Stimulated activated CD8-positive, alpha-beta memory T cell treated with anti-CD3 and anti-CD28 coated beads, Interleukin-4, amount 100 ng/mL, for 48 hours (primary cell): ENCODE measurements at places on chromosomes 11 and 22.

- DNase-seq = no peak
These were observed 16.2 kb upstream of the TRMU start for GRCh38 chr22:46319319-46319718.

DNA sequence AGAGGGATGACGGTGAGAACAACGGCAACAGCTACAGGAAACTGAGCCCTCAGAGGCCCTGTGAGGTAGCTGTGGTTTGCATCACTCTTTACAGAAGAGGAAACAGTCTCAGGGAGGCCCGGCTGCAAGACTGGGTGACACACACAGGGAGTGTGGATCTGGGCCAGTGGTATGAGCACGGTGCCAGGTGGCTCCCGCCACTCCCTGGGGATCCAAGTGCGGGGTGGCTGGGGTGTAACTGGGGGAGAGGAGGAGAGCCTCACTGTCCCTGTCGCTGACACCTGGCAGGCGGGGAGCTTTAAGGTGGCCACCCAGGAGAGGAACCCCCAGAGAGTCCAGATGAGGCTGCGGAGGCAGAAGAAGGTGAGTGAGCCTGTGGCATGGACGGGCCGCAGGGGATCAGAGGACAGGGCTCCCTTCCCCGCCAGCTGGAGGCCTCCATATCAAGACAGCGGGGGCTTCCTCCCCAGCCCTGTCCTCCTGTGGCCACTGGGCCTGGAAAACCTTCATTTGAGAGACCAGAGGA lies 5.6 kb downstream of the RGL4 start:
- peak; percentile 80 for DNase-seq

DNA sequence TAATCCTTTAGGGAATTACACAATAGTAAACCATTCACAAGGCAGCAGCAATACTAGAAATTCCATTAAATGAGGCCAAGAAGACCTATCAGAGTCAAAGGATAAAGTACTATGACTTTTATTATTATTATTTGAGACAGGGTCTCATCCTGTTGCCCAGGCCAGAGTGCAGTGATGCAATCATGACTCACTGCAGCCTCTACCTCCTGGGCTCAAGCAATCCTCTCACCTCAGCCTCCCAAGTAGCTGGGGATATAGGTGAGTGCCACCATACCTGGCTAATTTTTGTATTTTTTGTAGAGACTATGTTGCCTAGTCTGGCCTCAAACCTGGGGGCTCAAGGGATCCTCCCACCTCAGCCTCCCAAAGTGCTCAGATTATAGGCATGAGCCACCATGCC lies 51.8 kb downstream of the TTC28 start:
- DNase-seq = no peak

DNA sequence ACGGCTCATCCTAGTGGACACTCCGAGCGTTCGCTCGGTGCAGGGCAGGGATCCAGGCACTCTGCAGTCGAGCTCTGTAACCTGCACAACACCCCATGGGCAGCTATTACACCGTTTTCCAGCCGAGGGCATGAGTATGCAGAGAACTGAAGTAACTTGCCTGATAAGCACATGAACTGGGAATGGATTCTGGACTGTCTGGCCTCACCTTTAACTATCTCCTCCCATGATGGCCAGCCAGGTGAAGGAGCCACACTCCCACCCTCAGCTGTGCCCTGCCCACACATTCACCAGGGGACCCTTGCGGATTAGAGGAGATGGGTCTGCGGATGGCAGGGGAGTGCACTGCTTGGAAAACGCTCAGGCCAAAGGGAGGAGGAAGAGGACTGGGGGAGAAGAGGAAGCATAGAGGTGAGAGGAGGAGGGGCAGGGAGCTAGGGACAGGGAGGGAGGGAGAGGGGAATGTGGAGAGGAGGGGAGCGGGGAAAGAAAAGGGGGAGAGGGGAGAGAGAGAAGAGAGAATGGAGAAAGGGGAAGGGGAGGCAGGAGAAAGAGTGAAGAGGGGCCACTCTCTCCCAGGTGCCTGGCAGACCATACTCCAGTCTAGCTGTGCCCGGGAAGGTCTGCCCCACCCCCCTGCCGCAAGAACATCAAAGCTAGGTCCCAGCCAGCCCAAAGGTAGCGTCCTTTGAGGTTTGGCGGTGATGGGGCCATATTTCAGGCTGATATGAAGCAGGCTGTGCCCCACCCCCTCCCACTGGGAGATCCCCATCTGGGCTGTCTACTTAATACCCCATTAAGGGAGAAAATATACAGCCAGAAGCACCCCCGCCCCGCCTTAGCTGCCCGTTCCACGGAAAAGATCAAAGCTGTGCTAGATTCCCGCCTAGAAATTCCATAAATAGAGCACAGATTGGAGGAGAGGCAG lies 33.2 kb upstream of the TCF20 start:
- no peak for DNase-seq

DNA sequence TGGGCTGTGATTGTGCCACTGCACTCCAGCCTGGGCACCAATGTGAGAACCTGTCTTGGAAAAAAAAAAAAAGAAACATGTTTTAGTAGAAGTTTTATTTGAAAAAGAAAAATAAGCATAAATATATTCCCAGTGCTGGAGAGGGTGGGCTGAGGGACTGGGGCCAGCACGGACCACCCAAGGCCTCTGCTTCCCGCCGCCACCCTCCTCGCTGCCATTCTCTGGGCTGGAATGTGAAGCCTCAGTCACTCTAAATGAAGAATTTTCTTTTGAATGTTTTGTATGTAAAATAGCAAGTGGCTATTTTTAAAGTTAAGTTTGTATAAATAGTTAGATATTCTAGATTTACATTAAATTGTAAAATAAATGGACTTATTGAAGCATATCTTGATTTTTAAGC lies 5.1 kb upstream of the TRMU start:
- no peak for DNase-seq

GRCh38 chr22:41532908-41533825 lies 11.1 kb downstream of the POLR3H start:
- peak; percentile 87 for DNase-seq

DNA sequence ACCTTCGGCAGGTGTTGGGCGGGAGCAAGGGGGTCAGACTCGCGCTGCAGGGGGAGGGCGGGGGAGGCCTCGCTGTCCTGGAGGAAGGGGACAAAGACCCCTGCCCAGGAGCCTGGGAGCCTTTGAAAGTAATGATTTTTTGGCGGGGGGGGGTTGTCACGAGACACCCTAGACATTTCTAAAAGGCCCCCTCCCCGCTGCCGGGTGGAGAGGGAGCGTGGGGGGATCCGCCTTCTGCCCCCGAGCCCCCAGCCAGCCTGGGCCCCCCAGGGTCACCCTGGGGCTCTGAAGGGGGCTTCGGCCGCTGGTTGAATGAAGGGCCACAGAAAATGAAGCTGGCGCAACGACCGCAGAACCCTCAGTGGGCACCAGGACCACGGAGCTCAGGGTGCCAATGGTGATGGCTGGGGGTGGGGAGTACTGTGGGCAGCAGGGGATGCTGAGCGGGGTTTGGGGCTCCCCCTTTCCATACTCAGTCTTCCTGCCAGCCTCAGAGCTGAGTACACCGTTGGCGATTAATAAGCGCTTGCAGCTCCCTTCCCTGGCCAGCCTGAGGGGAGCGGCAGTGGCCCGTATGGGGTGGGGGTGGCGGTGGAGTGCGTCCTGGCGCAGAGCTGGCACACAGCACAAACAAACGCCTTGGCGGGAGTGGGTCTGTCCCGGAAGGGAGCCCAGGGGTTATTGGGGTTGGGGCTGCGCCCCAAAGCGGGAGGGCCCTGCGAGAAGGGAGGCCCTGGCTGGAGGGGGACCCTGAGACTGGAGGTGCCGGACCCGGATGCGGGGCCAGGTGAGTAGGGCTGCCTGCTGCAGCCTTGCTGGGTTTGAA lies 1.2 kb upstream of the DUSP8 start:
- DNase-seq = peak; percentile 47

- DNase-seq = peak; percentile 23
These were observed 42.1 kb downstream of the RTL6 start for GRCh38 chr22:44455963-44456358.

- peak; percentile 35 for DNase-seq
These were observed 30.4 kb downstream of the USH1C start for GRCh38 chr11:17513853-17514252.

DNA sequence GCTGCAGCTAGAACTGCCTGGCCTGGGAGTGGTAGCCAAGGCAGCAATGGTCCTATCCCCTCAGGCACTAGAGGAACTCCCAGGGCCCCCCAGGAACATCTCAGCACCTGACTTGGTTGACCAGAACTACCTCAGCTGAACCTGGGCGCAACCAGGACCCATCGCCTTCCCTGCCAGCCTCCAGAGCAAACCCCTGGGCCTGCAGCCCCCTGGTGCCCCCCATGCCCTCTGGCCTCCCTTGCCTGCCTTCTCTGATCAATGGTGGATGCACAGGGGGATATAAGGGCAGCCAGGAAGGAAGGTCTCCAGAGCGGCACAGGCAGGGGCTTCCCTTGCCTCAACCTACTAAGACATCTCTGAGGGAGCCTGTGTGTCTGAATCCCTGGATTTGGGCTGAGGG lies 13.5 kb downstream of the MS4A10 start:
- DNase-seq = no peak

DNA sequence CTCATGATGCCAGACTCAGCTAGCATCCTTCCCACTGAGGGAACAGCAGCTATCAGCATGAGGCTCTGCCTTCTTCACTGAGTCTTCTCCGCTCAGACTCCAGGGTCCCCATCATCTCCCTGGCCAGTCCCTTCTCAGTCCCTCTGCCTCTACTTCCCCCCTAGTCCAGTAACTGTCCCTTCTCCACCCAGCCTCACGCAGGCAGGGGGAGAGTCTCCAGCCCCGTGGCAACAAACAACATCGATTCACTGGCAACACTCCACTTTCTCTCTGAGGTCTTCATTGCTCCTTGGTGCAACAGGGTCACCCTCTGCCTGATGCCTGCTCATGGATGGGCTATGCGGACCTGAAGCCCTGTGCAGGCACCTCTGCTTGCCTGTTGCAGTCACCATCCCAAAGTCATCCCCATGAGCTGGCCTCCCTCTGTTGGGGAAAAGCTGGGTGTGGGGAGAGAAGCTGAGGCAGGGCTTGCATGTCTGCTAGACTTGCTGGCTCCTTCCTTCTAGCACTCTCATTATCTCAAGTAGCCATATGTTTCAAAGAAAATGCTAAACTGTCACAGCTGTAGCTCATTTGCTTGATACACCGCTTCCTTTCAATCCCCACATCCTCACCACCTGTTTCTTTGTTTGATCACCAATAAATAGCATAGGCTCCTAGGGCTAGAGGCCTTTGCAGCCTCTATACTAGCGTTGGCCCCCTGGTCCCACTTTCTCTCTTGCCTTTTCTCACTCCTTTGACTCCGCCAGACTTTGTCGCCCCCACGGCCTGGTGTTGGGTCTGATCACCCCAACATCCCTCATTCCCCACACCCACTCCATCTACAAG lies 4.3 kb upstream of the BCR start:
- DNase-seq = no peak

GRCh38 chr11:77269484-77270123 lies 31.9 kb downstream of the GDPD4 start:
- DNase-seq = no peak
